ENCODE measurements at places on chromosomes 2 and 18.

- no peak for DNase-seq
Measured at GRCh38 chr2:182521453-182522404, 94.9 kb upstream of the PDE1A start.

DNA sequence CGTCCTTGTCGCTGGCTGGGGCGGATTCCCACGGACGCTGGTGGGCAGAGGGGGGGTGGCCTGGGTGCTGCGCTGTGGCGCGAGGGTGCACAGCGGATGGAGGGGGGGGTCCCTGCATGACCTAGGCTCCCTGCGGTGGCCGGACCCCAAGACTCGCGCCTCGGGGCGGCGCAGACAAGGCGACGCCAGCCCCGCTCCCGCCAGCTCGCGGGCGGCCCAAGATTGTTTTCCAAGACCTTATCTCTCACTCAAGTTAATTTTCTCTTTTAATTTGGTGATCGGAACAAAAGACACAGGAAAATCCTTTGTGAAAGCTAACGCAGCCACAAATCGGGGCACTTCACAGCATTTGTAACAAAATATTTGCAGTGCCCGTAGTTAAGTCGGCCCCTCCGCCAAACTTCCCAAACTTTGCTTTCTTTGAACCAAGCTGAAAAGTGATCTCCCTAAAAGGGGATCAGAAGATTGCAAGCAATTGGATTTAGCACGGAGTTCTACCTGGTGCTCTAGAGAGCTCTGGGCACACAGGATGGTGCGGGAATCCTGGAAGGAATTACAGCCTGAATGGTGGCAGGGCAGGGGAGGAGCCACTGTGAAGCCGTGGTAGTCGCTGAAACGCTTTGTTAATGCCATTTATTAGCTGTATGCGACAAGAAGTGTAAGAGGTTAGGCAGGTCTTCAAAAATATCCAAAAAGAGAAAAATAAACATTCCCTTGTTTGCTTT lies 4.8 kb upstream of the ID2 start:
- peak; percentile 74 for DNase-seq

DNA sequence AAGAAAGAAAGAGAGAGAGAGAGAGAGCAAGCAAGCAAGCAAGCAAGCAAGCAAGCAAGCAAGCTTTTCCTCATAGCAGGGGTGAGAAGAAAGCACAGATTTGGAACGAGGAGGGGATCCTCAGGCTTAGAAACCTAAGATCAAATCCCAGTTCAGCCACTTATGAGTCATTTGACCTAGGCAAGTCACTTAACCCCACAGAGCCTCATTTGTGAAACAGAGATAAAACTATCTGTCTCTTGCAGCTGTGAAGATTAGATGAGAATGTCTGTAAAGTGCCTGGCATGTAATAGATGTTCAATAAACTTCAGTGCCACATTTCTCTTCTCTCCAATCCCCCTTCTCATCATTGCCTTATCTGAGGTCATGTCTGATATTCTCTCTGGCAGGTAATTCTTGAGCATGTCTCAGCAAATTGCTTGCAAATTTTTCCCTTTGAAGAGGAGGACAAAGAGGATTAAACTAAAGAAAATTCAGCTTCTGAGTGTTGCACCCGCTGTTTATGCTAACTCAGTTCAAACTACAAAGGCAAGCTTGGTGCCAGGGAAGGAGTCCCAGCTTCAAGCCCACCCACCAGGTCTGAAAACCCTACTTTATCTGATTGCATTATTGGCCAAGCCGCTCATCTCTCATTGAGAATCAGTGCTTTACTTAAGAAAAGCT lies 20.3 kb downstream of the ALK start:
- no peak for DNase-seq

DNA sequence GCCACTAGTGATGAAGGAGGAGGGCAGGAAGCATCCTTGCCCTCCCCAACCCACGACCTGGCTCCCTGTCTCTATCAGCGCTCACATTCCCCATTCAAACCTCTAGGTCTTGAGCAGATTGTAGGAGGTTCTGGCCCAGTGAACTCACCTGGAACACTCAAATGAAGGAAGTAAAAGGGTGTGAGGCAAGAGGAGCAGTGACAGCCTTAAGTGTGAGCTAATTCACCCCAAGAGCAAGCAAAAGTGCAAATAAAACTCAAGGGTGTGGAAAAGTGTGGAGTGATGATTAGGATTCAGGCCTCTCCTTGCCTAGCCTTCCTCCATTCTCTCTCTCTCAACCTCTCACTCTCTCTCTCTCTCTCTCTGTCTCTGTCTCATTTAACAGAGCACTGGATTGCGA lies 41.0 kb downstream of the CYBRD1 start:
- no peak for DNase-seq

- no peak for DNase-seq
Measured at GRCh38 chr2:183666031-183666430, 541.8 kb downstream of the NUP35 start.

DNA sequence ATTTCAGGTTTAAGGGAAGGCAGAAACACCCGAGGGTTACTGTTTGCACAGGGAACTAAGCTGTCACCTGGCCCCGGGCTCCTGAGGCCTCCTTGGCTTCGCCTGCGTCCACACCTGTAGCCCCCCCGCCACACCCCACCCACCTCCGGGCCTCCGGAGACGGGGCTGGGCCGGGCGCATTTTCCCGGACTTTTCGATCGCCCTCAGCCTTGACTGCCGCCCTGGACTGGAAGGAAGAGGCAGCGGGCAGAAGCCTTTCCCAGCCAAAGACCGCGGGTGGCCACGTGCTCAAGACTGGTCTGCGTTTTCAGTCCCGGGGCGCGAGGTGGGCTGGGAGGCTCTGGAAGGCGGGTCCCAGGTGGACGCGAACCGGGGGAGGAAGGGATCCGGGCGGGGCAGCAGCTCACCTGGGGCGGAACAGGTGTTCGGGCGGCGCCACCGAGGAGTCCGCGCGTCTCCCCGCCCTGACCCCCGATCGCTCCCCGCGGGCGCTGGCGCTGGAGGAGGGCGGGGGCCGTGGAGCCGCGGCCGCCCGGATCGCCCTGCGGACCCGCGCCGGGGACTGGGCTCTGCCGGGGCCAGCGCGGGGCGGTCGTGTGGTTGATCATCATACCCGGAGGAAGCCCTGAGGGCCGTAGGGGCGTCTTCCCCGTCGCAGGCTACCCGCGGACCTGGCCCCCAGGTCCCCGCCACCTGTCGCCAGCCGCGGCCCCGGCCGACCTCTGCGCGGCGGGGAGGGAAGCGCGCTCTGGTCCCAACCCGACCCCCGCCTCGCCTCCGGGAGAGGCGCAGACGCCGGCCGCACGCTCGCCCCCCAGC lies 3.2 kb downstream of the ID2 start:
- peak; percentile 64 for DNase-seq

DNA sequence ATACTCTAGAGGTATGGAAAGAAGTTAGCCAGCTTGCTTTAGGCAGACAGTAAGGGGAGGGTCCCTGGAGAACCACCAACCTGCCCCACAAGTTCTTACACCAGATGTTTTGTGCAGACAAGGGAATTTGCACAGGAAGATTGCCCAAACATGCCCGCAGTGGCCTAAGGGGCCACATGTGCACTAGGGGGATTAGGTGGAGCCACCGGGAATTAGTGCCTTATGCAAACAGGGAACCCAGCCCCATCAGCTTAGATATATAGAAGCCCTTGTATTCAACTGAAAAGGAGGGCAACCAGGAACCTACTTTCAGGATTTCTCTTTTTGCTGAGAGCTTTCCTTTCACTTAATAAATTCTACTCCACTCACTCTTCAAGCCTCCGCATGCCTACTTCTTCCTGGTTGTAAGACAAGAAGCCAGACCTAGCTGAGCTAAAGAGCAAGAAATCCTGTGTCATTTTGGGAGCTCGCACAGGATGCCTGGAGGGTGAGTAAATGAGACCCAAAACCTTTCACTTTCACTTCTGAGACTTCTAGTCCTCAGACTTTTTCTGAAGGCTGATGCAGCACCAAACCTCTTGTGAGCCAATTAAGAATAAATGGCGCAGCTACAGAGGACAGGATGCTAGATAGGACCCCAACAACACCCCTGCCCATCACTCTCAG lies 146.3 kb downstream of the GCA start:
- DNase-seq: no peak

GRCh38 chr2:127024769-127025358 lies 82.1 kb downstream of the BIN1 start:
- no peak for DNase-seq

Measured in tibial artery (tissue), 4 donors.